ENCODE measurements at places on chromosomes 5 and 9. TPM values are rescaled to one million over a fixed set of nuclear protein-coding genes. Genes with fewer than 3 reads are reported as not detected.
A peak's percentile ranks its signal among the peaks of the same experiment; 100 is the strongest.

ZFP2 gene
- 2.2 TPM for polyA plus RNA-seq

TMEM174 gene
- polyA plus RNA-seq: not detected

DBH gene
- 211 TPM for polyA plus RNA-seq

GRCh38 chr5:142106061-142106460 lies 2.5 kb upstream of the NDFIP1 start:
- peak; percentile 33 for DNase-seq

All from adrenal gland (tissue), 19 donors.